ENCODE measurements at places on chromosomes 4 and X.

DNA sequence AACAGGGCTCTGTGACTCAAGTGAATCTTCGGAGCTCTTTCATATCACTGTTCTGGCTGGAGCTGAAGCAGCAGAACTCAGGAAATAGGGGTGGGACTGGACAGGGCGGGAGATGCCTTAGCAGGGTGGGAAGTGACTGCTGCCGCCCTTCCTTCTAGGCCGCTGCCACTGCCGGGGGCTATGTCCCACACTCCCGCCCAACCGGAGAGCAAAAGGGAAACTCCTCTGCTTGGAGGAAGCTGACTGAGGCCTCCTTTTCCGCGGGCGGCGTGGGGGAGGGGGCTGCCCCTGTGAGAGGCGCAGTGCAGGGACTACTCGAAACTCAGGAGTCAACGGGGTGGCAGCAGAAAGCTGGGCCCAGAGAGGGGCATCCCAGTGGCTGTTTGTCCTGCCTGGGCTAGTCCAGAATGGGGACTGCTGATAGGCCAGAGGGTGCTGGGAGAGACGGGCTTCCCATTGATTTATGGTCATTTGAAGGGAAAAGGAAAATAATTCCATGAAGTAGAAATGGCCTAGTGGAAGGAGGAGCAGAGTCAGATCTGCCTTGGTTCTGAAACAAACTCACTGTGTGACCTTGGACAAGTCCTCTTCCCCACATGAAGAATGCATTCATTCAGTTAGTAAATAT is 36.9 kb downstream of the STARD8 start:
- no peak for DNase-seq

GRCh38 chrX:3529466-3530010 is 183.1 kb upstream of the MXRA5 start:
- DNase-seq: no peak

DNA sequence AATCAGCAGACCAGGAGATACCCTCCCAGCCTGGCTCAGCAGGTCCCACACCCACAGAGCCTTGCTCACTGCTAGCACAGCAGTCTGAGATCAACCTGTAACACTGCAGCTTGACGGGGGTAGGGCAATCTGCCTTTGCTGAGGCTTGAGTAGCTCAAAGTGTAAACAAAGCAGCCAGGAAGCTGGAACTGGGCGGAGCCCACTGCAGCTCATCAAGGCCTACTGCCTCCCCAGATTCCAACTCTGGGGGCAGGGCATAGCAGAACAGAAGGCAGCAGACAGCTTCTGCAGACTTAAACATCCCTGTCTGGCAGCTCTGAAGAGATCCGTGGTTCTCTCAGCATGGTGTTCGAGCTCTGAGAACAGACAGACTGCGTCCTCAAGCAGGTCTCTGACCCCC is 15.1 kb upstream of the GABRA2 start:
- no peak for DNase-seq

DNA sequence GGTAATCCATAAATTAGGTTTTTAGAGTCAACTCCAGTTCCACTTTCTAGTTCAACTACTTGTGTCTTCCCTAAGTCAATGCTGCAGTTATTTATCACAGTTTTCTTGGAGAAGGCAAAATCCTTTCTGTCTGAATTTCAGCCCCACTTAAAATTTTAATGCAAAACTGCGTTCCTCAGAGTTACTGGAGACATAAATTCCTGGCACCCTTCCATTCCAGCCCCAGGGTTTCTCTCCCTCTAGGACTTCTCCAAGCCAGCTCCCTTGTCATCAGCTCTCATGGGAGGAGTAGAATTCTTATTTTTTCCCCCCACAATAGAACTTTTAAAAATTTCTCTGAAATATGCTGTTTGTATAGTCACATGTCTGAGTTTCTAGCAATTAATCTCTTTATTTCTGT is 50.6 kb upstream of the PHOX2B start:
- DNase-seq: no peak

DNA sequence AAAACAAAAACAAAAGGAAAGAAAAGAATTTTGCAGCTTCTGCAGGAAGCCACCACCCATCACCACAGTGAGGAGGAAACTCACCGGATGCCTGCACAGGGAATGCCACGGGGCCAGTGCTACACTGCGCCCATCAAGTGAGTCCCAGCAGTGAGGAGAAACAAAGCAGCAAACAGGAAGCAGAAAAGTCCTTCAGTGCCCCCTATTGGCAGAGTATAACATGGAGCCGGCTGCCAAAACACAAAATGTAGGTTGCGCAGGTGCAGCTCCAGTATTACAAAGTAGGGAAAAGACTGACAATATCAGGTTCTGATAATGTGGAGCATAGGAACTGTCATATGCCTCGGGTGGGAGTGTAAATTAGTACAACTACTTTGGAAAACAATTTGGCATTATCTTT is 23.3 kb upstream of the SCML2 start:
- DNase-seq: no peak

DNA sequence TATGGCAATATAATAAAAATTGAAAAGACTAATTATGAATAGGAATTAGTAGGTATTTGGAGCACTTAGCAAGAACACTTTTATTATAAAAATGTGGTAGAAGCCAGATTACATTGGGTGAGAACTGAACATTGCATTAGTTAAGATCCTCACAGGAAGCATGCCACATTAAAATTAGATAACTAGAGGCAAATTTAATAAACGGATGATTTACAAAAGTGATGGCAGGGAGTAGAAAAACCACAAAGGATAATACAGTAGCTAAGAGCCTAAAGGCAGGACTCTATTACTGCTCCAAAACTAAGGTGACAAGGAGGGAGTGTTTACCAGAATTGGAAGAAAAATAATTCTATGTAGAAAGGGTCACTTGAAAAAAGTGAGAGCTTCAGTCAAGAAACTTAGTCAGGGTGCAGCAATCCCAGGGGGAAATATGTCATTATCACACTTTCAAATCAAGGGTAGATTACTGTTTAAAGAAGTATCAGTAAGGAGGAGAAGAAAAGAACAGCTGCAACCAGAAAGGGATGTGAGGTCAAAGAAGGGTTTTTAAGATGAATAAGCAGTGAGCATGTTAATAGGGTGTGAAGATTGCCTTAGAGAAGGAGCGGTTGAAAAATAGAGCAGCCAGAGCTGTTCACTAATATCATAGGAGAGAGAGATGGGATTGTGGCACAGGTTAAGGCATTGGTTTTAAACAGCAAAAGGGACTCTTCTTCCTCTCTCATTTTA is 84.6 kb downstream of the NDST4 start:
- no peak for DNase-seq

- DNase-seq: no peak
These were observed 229.0 kb downstream of the ANK2 start for GRCh38 chr4:113278324-113278934.

DNA sequence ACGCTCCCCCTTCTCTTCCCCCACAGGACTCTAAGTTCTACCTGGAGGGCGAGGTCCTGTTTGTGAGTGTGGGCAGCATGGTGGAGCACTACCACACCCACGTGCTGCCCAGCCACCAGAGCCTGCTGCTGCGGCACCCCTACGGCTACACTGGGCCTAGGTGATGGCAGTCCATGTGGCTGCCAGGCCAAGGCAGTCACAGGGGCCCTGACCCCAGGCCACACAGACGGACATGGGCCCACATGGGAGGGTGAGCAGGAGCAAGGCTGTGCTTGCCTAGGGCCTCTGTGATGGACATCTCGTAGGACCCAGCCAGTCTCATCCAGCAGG is 10.0 kb upstream of the ADD1 start:
- DNase-seq: no peak

DNA sequence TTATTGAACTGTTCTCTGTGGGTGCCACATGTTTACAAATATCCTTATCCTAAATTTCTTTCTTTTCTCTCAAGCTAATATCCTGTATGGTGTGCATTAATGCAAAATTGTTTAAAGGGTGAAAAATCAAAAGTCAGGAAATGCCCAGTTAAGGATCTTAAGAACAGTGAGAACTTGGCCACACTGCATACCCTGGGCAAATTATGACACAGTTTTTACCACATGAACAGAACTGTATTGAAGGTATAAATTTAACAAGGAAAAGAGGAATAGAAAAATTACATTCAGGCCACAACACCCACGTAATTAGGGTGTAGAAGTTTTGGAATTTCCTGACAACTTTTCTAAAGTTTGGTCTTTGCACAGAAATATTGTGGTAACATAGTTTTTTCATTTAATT is 94.4 kb upstream of the HCCS start:
- DNase-seq: no peak

GRCh38 chrX:10397349-10397748 is 223.0 kb downstream of the MID1 start:
- DNase-seq: no peak

- DNase-seq: no peak
These were observed 145.9 kb downstream of the OPHN1 start for GRCh38 chrX:68287419-68287818.

- no peak for DNase-seq
These were observed 38.2 kb downstream of the HPGDS start for GRCh38 chr4:94304365-94304971.

DNA sequence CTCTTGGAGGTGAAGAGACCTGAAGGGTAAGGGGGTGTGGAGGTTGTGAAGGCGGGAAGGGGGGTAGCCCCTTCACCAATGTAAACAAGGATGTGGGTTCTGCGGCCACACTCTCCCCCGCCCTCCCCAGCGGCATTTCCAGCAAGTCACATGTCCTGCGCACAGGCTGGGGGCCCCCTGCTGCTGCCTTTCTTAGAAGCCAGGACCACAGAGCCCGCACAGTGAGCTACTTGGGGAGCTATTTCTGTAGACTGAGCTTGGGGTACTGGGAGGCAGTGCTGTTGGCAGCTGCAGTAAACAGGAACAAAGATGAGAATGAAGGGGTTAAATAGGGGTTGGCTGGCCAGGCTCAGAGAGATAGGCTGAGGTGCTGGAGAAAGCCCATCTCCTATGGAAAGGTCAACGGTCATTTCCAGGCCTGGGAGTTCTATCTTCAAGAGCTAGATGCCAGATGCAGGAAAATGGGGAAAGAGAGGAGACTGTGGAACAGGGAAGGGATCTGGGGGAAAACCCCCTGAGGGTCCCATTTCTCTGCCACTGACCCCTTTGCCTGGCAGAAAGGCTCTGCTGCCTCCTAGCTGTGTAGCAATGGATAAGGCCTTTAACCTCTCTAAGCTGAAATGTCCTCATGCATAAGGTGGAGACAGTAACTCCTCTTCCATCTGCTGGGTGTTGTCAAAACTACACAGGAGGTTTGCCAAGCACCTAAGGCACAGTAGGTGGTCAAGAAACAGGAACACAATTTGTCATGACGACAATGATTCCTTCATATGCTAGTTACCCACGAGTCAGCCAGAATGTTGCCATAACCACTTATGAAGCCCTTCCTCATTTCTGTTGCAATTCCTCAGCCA is 18.5 kb upstream of the PIM2 start:
- DNase-seq: peak; percentile 84
